ENCODE measurements at places on chromosomes 7 and 10.

DNA sequence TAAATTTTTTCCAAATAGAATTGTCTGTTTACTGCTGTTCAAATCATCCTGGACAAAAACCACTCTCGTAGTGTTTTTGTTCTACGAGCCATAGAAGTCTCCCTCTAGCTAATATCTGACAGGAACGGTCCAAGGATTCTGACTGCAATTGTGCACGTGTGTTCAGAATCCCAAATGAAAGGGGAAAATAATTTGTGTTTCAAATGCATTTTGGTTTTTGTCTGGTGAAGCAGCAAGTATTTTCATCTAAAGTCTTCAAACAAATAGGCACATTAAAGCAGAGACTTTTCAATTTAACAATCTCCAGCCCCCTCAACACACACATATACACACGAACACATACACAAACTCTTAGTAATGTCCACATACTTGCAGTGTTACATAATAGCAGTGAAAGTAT lies 475 bp downstream of the NEUROD6 start:
- DNase-seq: no peak

DNA sequence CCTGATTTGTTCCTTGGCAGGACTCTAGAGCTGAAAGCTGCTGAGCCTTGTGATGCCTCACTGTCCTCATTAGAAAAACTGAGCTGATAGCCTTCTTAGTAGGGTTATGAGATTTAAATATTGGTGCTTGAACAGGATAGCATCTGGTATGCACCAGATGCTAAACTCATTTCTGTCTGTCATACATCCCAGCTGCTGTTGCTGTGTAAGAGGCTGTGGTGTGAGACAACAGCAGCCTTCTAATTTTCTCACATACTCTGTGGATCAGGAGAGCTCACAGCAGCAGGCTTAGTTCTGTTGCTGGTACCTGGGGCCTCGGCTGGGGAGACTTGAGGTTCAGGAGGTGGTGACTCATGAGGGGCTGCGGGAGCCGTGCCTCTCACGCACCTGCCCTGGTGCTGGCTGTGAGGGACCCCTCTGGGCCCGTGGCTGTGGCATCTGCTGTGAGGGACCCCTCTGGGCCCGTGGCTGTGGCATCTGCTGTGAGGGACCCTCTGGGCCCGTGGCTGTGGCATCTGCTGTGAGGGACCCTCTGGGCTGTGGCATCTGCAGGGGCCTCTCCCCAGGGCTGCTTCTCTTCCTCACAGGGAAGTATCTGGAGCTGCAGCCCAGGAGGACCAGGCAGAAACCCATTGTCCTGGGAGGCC lies 12.5 kb downstream of the DYNC2I1 start:
- DNase-seq: no peak

- DNase-seq: no peak
Measured at GRCh38 chr10:29810816-29811215, 176.0 kb upstream of the SVIL start.

- no peak for DNase-seq
Measured at GRCh38 chr7:91995391-91996105, 54.9 kb downstream of the AKAP9 start.
